Brain pericyte (primary cell): ENCODE measurements at places on chromosomes 12 and 14.

DNA sequence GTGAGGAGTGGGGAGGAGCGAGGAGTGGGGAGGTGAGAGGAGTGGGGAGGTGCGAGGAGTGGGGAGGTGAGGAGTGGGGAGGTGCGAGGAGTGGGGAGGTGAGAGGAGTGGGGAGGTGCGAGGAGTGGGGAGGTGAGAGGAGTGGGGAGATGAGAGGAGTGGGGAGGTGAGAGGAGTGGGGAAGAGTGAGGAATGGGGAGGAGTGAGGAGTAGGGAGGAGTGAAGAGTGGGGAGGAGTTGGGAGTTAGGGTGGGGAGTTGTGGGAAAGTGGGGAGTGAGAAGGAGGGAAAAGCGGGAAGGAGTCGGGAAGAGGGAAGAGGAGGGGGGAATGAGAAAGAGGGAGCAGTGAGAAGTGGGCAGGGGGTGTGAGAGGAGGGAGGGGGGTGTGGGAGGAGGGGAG lies 86.1 kb downstream of the B4GALNT3 start:
- no peak for DNase-seq

- peak; percentile 11 for DNase-seq
These were observed 234.7 kb downstream of the CCDC91 start for GRCh38 chr12:28424965-28425364.

GRCh38 chr12:14845350-14845750 lies 2.0 kb upstream of the ART4 start:
- DNase-seq: no peak

DNA sequence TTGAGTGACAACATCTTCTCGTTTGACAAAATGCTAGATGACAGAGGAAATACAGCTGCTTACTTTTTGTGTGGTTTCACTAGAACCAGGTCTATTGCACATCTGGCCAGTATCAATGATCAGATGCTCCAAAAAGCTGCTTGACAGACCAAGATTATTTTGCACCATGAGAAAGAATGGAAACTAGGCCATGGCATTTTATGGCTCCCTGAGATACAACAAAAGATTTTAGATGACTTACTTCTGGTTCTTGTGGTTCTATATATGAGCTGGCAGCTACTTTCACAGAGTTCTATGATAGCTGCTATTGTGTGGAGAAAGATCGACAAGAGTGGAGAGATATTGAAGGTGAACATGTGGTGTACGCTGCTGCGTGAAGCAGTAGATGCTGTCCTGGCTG lies 25.9 kb upstream of the PPFIBP1 start:
- DNase-seq: no peak

DNA sequence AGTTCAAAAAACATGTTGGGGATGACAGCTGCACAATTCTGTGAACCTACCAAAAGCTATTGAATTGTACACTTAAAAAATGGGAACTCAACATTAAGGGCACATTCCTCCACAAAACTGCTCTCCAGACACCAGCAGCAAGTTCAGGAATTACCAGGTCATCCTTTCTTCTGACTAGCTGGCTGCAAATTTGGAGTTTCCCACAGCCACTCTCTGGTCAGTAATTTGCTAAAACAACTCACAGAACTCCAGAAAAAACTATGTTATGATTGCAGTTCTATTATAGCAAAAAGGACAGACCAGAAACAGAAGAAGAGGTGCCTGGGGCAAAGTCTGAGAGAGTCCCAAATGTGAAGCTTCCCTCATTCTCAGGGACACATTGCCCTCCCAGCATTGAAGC lies 20.1 kb upstream of the PLEKHD1 start:
- no peak for DNase-seq

DNA sequence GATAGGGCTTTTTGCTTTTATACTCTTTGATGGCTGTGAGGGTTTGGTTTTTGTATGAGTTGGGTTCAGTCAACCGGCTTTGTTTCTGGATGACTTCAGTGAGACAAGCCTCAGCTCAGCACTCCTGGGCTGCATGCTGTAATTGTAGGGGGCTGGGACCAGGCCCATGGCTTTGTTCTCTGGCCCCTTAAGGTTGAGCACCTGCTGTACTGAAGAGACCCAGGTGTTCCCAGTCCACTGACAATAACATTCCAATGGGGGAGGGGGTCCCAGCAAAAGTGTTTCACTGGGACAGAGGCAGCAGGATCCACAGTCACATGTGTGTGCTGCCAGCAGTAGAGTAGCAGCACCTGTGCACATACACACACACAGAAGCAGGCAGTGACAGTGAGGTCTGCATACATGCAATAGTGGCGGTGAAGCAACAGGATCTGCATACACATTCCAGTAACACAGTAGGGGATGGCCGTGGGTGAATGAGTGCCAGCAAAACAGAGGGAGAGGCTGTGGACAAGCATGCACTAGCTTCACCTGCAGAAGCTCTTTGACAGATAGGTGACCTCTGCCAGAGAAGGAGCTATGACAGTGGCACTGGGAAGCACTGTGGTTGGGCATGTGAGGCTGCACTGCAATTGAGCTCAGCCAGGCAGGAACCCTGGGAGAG lies 240.4 kb downstream of the ASCL1 start:
- no peak for DNase-seq

- DNase-seq: no peak
These were observed 88.0 kb upstream of the TMEM260 start for GRCh38 chr14:56491299-56492285.

- no peak for DNase-seq
These were observed 25.4 kb upstream of the YY1 start for GRCh38 chr14:100213587-100213955.

DNA sequence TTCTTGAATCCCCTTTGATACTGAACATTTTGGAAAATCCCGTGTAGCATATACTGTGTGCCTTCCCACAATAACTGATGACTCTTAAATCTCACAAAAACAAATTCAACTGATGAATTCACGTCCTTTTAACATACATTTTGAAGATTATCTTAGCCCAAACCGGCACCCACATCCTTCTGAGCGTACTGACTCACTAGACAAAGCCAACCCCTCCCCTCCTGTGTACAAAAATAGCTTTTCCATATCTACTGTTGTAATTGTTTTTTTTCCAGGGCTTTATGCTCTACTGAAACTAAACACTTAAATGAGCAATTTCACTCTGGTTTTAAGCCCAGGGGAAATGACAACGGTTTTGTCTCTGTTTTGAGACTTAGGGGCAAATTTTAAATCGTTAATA lies 109.4 kb upstream of the ATF7IP start:
- DNase-seq: no peak

- no peak for DNase-seq
These were observed at the start of gene SELPLG for GRCh38 chr12:108633534-108634248. Gene SELPLG, minus strand, starts transcription at chr12:108633894. Its CDS starts 9,587 bp downstream, at chr12:108624307.

DNA sequence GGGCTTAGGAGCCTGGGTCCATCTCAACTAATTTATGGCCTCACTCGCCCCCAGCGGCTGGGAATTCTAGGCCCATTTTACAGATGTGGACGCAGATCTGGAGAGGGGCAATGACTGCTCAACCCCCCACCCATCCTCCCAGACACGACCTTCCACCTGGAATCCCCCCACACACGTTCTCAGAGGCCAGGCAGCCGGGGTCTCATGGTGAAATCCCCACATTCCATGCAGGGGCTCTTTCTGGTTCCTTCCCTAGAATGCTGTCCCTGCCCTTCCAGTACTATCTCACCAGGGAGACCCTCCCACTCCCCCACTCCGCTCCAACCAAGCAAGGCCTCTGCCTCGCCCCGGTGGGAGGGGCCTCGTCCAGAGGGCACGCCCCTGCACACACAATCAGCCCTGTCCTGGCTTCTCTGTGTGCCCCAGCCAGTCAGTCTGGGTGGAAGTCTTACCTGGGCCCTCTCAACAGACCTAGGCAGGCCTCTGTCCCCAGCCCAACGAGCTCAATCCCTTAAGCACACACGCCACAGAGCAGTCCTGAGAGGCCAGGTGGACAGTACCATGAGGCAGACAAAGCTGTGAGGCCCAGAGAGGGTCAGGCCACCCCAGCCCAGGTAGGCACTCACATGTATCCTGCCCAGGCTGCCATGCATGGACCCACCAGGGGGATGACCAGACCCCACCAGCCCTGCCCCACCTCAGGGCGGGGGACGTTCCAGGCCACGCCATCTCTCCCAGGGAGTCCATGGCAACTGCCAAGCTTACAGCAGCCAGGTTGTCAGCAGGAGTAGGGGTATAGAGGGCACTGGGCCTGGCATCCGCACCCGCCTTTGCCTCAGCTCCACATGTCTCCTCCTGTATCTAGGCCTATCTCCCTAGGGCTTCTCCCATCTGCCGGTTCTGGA lies 1.3 kb upstream of the ANKRD9 start:
- DNase-seq: no peak

DNA sequence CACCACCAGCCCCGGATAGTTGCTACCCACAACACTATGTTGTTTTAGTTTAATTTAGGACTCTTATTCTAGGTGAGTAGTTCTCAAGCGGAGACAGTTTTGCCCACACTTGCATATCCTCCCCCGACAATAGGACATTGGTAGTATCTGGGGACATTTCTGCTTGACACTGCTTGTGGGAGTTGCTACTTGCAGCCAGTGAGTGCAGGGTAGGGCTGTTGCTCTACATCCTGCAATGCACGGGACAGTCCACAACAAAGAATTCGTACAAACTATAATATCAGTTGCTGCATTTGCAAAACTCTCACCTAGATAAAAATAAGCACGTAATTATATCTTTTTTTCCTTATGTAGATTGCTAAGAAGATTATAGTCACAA lies 111.8 kb upstream of the DNM1L start:
- DNase-seq: no peak

DNA sequence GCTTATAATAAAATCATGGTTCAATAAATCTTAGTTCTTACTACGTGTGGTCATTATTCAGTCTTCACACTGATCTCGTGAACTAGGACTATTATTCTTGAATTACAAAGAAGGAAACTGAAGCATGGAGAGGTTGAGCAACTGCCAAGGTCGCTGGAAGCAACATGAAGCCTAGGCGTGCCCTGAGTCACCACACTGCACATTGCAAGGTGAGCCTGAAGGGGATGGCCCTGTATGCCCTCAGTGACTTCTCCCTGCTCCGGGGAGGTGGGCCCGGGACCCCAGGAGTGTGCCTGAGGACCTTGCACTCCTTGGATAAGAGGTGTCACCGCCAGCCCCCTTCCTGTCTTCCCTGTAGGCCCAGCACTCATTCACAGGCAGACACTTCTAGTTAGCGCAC lies 161.6 kb downstream of the CACNA1C start:
- no peak for DNase-seq

- DNase-seq: no peak
These were observed 134.0 kb downstream of the BCL11B start for GRCh38 chr14:99137913-99138571.
